NCI-H1694 treated with DMSO at 0.1 percent for 48 hours (cell line): ENCODE measurements at places on chromosomes 6 and 20.

- DNase-seq = no peak
Observed at GRCh38 chr6:30826961-30827342, 57.4 kb upstream of the DDR1 start.

GRCh38 chr6:98498866-98499265, 335.5 kb upstream of the POU3F2 start:
- DNase-seq = no peak

GRCh38 chr6:79034865-79035264, 43.2 kb downstream of the PHIP start:
- no peak for DNase-seq

DNA sequence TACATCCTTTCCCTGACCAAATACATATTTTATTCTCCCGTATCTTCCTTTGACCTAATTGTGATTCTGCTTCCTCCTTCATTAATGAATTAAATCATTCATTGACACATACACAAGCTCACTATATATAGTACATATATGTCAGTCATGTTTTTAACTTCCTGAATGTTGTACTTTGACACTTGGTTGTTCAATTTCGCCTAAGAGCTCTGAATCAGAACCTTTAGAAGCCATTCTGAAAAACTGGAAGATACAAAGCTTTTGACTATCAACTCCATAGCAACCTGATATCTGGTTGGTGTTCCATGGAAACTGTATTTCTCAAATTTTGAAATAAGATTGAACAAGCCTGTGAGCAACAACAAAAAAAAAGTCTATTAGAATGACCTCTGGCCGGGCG, 27.3 kb upstream of the HFE start:
- DNase-seq = no peak

DNA sequence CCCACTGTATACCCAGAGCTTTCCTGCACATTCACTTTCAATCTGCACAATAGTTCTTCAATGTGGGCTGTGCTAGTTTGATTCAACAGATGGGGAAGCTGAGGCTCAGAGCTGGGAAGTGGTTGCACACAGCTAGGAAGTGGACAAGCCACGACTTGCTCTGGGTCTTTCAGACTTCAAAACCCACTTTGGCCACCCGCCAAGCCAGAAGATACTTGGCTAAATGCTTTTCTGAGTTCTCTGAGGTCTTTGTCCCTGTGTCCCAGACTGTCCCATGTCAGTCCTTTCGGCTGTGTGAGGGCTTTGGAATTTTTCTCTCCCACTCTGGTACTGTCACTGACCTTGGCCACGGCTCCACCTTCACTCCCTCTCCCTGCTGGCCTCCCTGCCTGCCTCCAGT, 10.6 kb downstream of the PDYN start:
- no peak for DNase-seq

DNA sequence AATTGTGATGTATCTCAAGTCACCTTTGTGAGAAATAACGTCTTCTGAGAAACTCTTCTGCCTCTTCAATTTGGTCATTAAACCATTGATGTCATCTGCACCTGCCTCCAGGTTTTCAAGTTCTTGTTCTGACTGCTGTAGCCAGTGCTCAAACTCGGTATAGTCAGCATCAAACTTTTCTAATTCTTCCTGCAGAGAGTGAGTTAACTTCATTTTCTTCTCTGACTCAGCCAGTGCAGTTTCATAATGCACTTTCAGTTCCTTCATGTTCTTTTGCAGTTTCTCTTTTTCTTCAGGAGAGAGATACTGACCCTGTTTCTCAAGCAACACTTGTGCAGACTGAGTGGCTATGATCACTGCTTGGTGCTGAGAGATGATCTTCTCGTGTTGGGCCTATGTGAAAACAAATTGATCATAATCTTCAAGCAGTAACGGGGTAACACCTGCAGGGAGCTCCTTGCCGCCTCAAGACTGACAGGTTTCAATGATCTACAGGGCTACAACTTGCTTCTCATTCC, 48.8 kb downstream of the DST start:
- no peak for DNase-seq

DNA sequence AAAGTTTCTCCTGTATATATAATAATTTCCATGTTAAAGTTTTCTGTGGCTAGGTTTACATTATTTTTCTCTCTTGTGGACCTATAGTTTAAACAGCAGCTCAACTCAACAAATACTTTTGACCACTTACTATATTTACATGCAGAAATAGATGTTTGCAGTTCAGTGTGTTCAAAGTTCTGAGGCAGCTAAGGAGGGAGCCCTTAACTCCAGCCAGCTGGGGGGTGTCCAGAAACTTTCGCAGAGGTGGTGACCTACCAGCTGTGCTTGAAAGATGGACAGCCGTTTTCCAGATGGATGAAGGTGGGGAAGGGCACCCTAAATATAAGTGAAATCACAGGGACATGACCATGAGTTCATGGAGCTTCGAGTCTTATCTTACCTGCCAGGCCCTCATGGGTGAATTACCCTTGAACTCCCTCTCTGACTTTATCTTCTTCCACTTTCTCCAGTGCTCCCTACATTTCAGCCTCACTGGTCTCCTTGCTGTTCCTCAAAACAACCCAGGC, 33.4 kb downstream of the DHX35 start:
- no peak for DNase-seq

DNA sequence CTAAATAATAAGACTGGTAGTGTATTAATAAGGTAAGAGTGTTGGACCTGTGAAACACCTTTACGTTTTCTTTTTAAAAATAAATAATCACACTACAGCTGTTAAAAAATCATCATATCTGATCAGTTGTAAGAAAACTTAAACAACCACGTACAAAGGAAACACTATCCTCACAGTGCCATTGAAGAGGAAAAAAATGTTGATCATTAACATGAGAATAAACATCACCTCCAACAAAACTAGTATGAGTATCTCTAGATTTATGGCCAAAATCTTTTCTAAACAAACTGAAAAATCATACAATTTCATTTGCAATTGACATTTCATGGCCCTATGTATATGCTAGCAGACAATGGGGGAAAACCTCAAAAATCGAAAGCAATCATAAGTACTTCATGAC, 590 bp downstream of the EYS start:
- DNase-seq = peak; percentile 71

GRCh38 chr6:15363164-15363522, 117.3 kb downstream of the JARID2 start:
- no peak for DNase-seq

- DNase-seq = no peak
Observed at GRCh38 chr6:170048615-170049256, 242.1 kb downstream of the DLL1 start.

- DNase-seq = no peak
Observed at GRCh38 chr6:168165891-168166290, 86.9 kb upstream of the FRMD1 start.

DNA sequence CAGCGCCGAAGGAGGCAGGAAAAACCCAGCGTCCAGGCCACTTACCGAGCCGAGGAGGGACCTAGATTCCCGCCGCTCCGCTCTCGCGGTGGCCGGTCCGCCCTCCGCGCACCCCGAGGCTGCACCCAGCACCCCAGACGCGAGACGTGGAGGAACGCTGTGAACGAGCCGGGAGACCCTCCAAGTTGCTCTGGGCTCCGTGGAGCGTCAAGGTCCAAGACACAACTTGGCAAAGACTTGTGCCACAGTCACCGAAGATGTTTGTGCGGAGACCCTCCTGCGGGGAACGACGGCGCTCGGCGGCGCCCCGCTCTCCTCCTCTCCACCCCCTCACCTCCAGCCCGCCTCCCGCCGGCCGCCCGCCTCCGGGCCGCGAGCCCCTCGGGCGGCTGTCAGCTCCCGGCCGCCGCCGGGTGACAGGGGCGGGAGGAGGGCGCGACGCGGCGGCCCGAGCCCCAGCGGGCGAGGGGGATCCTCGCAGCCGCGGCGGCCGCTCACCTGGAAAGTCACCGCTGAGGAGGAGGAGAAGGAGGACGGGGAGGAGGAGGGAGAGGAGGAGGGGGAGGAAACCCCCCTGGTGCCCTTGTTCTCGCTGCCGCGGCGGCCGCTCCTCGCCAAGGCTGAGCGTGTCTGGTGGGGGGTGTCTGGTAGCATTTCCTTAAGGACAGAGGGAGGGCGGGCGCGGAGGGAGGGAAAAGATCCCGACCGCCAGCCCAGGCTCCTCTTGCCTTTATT, 637 bp upstream of the HIVEP2 start:
- no peak for DNase-seq

DNA sequence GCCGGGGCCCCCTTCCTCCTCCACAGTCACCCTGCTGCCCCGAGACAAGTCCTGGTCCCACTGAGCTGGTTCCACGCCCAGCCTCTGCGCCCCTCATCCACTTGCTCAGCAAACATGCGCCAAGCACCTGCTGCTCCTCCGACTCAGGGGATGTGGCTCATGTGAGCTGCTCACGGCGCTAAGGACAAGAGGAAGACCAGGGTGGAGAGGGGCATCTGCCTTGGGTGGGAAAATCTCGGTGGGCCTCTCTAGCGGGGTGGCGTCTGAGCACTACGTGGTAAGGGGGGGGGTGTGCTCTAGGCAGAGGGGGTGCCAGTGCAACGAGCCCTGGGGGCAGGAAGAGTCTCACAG, 4.5 kb downstream of the LAMA5 start:
- DNase-seq = no peak

GRCh38 chr6:159828074-159828473, 28.0 kb downstream of the PNLDC1 start:
- DNase-seq = no peak

- no peak for DNase-seq
Observed at GRCh38 chr6:47286301-47286700, 23.4 kb downstream of the TNFRSF21 start.

GRCh38 chr6:3147914-3148757, 9.2 kb downstream of the TUBB2A start:
- DNase-seq = no peak

DNA sequence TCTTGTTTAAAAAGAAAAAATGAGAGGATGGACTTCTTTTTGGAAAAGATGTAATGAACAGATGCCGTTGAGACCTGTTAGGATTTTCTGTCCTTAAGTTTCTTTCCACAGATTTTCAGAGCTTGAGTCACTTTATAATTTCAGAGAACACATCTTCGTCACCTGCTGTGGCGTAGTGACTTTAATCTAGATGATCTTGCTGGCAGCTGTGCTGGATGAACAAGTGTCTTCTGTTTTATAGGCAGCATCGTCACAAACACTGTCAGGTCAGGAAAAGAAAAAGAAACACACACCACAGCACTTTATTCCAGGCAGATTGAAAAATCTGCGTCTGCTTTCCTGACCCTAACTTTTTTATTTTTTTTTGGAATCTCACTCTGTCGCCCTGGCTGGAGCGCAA, 35.7 kb upstream of the GCNT2 start:
- DNase-seq = no peak

GRCh38 chr6:37793067-37793466, 26.5 kb upstream of the ZFAND3 start:
- DNase-seq = no peak

GRCh38 chr6:140437619-140438345, 1063.3 kb upstream of the CITED2 start:
- DNase-seq = no peak

DNA sequence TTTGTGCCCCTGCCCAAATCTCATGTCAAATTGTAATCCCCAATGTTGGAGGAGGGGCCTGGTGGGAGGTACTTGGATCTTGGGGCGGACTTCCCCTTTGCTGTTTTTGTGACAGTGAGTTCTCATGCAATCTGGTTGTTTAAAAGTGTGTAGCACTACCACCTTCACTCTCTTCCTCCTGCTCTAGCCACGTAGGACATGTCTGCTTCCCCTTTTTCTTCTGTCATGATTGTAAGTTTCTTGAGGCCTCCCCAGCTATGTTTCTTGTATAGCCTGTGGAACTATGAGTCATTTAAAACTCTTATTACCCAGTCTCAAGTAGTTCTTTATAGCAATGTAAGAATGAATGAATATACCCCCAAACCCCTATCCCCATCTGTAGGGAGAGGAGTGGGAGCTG, 1013.7 kb upstream of the MAP3K7 start:
- no peak for DNase-seq

GRCh38 chr6:53579338-53579737, 34.4 kb upstream of the GCLC start:
- DNase-seq = no peak

GRCh38 chr6:123640567-123641187, 3.9 kb upstream of the TRDN start:
- no peak for DNase-seq

GRCh38 chr6:158038291-158039177, 56.9 kb downstream of the SYNJ2 start:
- DNase-seq = no peak

GRCh38 chr20:8223091-8223870, 91.2 kb downstream of the PLCB1 start:
- no peak for DNase-seq

DNA sequence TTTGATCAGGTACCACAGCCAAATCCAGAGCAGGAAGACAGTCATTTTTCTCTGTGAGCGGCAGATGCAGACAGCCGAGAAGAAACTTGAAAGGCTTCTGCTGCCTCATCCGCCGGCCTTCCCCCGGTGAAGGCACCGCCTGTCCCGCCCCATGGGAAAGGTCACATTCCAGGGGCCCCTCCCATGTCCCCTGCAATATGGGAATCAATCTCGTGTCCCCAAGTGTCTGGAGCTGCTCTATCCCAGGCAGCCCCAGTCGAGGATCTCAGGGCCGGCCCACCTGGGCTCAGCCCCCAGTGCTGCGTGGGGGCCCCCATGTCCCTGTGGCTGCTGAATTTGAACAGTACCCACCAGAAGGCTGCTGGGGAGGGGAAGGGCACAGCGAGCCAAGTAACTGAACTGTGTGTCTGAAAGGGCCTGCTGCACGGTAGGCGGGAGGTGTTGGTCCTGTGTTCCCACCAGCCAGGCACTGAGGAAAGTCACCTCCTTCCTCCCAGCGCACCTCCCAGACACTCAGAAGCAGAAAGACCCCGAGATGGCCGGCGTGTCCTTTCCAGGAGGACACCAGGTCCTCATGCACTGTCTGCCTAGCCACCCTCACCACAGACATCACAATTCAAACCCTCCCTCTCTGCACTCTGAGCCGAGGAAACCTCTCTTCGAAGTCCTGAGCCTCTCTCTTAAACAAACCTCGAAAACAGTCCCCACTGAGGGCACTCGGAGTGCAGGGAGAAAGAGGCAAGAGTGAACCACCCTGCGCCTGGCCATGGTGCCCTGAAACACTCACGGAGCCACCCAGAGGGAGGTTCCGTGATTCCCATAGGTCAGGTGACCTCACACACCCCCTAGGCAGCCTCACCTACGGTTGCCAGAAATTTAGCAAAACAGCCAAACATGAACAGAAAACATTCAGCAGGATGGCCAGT, 99.3 kb downstream of the PSMB1 start:
- DNase-seq = no peak

- DNase-seq = no peak
Observed at GRCh38 chr20:8425016-8425415, 292.9 kb downstream of the PLCB1 start.

GRCh38 chr20:4063631-4064030, 48.3 kb upstream of the RNF24 start:
- DNase-seq = no peak

- DNase-seq = no peak
Observed at GRCh38 chr6:41039060-41039998, at the start of gene UNC5CL. Gene UNC5CL, minus strand, starts transcription at chr6:41039221. Its CDS starts 4,147 bp downstream, at chr6:41035074.

DNA sequence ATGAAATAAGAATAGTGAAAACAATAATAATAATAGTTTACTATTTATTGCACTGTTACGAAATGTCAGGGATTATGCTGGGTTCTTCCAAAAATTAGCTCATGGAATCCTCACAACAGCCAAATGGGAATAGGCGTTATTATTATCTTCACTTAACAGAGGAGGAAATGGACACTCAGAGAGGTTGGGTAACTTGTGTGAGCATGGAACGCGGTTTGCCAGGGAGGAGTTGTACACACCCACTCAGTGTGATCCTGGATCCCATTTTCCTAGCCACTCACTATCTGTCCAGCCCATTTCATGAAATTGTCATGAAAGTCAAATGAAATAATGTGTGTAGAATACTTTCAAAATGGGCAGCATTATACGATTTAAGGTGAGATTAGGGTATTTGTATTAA, 4.6 kb downstream of the NELFCD start:
- DNase-seq = no peak
